ENCODE measurements at places on chromosomes 12 and 14.

DNA sequence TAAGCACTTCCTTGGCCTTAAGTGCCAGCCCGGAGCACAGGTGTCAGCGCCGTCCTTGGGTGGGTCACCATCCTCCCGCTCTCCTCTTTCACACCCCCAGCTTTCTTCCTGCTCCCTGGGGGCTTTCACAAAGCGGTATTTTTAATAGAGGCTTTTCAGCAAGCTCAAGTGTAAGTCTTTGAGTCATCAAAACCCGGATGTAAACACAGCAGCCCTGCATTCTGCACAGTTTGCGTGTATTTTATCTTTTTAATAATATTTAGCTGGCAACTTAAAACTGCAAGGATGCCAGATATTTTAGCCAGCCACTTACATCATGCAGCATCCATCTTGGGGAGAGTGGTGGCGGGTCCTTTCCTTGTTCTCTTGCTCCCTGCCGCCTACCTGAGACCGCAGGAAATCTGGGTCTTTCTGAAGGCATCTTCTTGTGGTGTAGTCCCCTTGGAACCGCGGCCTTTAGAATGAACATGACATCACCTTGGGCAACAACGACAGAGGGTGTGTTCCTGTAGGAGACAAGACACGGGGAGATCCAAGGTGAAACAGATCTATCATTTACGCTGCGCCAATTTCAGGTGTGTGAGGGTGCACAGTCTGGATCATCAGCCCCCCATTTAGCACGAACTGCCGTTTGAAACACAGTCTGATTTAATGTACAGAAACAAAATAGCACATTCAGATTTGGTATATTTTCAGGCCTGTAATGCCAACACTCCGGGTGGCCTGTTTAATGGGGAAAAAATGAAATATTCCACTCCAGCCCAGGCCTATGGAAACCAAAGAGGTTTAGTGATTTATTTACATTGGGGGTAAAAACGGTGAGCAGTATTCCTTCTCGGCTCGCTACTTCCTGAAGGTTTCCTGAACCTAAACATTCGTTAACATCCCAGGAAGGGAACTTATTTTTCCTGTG, 12.5 kb upstream of the IRF2BPL start:
- no peak for DNase-seq

DNA sequence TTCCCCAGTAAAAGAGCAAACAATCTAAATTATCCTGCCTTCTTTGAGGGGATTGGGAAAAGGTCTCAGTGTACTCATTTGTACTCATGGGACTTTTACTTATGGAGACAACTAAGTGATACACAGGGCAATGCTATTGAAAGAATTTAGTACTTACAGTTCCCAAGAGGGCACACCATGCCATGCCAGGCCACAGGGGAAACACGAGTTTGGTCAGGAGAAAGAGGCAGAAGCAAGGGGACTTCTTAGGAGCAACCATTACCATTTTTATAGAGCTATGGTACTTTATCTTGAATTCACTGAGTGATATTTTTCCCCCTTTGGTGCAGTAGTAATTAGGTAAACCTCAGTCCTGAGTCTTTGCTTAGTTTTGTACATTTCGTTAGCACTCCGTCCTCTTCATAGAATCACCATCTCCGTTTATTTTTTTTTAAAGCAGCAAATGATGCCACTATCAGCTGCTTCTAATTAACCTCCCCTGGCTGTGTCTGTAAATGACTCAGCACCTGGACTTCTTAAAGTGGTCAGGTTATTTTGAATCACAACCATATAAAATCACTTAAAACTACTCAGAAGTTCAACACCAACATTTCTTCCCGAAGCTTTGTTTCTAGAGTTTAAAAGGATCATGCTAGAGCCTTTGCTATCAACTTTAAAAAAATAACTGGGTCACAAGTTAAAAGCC, 5.9 kb upstream of the WASHC3 start:
- no peak for DNase-seq

DNA sequence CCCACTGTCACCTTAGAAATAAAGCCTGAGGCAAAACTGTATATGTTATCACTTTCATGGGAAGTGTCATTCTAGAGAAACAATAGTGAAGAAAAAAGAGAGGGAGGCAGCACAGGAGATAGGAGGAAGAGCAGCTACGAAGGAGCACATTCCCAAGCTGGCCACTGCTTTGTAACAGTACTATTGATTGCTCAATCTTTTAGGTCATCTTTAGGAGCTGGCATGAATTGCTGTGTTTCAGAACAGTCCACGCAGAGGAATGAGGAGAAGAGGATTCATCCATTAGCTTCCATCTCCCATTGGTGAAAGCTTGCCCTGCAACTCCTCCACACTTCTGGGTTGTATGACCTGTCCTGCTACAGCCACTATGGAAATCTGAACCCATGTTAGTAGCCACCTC, 372.5 kb upstream of the DDHD1 start:
- DNase-seq, result no peak

DNA sequence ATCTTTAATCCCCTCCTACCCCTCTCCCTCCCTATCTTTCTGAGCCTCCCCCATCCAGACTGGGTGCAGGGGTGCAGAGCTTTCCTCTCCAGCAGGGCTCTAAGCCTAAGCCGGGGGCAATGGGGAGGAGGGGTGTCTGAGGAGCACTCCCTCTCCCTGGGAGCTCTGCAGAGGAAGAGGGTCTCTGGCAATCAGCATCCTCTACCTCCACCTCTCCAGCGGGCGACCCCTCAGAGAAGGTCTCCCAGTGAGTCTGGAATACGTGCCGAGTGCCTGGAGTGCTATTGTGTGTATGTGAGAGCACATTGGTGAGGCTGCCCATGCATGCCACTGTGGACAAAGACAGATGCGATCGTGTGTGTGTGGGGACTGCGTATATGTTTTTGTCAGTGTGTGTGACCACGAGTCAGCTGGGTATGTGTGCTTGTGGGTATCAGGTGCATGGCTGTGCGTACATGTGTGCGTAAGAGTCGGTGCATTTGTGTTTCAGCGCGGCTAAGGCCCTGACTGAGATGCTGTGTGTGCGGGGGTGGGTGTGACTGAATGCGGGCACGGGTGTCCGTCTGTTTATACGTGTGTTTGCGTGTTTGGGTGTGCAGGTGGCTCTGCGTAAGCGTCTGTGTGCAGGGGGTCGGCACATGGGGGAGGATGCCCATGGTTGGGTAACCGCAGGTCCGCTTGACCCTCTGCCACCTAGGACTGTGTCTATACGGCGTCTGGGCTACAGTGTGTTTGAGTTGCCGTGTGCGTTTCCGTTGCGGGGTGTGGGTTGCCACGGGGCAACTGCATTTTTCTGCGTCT, 905 bp upstream of the DLK1 start:
- DNase-seq, result no peak

DNA sequence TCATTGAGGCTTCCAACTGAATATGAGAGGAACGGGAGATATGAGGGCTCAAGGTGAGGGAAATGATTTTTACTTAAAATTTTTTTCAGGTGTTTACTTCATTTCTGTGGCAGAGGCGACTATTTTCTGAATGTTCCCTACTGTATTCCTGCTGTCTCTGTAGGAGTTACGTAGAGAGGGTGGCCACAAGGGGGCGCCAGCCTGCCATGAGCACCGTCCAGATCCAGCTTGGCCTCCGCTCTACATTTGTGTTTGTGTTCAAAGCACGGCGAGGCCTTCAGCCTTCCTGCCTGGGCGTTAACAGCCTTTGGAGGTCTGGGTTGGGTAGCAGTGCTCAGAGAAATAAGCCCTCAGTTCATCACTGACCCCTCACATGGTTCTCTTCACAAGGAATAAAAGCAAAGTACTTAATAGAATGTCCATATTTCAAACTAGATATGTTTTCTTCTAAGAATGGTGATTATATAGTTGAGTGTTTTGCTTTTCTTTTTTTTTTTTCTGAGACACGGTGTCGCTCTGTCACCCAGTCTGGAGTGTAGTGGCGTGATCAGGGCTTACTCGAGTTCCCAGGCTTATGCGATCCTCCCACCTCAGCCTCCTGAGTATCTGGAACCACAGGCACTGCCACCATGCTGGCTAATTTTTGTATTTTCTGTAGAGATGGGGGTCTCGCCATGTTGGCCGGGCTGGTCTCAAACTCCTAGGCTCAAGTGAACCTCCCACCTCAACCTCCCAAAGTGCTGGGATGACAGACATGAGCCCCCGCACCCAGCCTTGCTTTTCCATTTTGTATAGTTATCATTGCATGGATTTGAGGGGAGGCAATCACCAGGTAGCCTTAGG, 22.3 kb downstream of the CKB start:
- no peak for DNase-seq

DNA sequence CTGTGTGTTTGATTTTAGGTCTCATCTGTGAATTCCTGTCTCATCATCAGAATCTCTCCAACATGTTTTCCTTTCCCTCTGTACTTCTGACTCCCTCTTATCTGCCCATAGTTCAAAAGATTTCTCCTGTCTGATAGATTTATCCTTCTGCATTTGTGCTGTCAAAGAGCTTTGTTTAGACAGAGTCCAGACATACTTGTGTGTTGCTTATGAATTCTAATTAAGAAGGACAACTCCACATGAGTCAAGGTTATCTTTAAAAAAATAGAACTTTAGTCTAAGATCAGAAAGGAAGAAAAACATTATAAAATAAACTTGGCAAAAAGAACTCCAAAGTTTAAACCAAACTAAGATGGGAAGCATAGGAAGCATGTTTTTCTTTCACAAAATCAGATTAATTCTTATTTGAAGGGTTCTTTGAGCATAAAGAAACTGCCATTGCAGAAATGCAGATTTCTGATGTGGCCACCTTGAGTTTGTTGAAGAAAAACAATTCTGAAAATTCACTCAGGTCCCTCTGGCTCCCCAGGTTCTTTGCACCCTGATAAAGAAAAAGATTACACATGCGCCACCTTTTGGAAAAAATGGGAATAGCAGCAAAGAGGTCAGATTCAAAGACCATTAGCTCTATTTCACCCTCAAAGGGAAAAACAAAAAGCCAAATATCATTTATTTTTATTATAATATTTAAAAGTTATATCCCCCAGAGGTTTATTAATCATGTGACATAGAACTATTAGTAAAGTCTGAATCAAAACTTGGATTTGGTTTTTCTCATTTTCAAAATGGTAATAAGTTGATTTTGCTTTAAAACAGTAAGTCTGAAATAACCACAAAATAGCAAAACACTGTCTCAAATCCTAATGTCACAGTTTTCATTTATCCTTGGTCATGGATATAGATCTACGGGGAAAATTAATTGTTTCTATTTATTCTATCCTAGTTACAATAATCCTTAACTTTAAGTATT, 143.7 kb upstream of the DCN start:
- DNase-seq, result no peak

DNA sequence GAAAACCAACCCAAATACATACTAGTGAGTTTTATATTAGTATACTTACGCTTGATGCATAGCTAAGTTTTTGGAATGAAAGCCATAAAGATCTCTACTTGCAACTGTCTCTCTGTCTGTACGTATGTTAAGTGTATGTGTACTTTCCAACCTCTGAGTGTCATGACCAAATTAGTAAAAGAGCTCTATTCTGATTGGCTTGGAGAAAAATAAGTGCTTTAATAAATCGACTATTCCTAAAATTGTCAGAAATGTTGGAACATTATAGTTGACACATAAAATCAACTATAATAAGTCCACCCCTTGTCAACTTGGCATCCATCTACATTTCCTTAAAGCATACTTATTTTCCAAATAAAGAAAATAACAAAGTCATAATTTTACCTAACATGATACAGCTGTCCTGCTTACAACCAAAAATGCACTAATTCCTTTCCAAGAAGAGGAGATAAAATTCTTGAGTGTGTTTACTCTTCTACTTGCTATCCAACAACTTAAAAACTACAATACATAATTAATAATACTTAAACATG, 507.4 kb upstream of the ATP2B1 start:
- DNase-seq, result no peak

GRCh38 chr14:19823178-19823577, 19.6 kb downstream of the OR4N2 start:
- no peak for DNase-seq

DNA sequence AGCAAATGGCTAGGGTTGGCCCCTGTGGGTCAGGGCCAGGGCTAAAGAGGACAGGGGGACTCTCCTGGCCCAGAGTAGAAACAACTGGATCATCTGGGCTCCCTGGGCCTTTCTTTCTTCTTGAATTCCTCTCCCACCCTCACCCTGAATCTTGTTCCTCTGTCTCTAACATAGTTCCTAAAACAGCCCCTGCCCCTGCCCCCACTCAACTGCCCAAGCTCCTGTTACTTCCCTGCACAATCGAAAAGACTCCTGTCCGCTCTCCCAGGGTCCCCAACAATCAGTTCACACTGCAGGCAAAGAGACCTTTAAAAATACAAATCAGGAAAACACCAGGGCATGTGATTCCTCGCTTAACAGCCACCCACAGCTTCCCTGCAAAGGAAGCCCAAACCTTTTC, 18.0 kb upstream of the ANKRD33 start:
- DNase-seq, result no peak

DNA sequence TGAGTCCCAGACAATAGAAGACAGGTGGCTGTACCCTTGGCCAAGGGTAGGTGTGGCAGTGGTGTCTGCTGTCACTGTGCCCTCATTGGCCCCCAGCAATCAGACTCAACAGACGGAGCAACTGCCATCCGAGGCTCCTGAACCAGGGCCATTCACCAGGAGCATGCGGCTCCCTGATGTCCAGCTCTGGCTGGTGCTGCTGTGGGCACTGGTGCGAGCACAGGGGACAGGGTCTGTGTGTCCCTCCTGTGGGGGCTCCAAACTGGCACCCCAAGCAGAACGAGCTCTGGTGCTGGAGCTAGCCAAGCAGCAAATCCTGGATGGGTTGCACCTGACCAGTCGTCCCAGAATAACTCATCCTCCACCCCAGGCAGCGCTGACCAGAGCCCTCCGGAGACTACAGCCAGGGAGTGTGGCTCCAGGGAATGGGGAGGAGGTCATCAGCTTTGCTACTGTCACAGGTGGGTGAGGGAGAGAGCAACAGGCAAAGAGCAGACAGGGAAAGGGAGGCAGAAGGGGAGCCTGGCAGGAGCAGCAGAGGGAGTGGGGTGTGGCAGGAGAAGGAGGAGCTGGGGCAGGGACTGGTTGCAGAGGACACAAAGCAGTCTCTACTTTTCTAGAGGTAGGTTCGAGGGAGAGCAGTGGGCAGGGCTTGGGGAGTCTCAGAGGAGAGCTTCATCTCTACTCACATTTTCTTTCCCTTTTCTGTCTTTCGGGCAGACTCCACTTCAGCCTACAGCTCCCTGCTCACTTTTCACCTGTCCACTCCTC, 452 bp downstream of the INHBE start:
- no peak for DNase-seq

DNA sequence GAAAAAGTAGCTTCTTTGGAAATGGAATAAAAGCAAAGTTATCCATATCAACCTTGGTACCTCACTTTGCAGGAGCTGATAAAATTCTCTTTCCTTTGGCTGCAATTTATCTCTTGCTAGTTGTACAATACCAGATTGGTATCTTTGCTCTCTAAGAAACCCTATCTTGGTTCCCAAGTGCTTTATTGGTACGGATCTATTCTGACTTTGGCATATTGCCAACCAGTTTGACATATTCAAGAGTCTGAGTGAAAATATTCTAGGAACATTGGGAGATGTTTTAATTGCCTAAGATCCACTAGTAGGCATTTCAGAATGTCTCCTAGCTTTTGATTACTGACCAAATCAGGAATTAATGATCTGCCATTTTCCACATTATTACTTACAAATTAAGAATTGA, 167.2 kb upstream of the ATP2B1 start:
- no peak for DNase-seq
